ENCODE measurements at places on chromosomes 16 and 17.
A peak's percentile ranks its signal among the peaks of the same experiment; 100 is the strongest.

- DNase-seq, result no peak
These were observed 467.3 kb downstream of the PMP22 start for GRCh38 chr17:14797801-14798200.

GRCh38 chr16:50393416-50393815, 24.6 kb upstream of the BRD7 start:
- no peak for DNase-seq

GRCh38 chr16:58020628-58021521, 4.7 kb upstream of the MMP15 start:
- peak; percentile 24 for DNase-seq

GRCh38 chr16:24573141-24573540, 33.8 kb downstream of the RBBP6 start:
- no peak for DNase-seq

DNA sequence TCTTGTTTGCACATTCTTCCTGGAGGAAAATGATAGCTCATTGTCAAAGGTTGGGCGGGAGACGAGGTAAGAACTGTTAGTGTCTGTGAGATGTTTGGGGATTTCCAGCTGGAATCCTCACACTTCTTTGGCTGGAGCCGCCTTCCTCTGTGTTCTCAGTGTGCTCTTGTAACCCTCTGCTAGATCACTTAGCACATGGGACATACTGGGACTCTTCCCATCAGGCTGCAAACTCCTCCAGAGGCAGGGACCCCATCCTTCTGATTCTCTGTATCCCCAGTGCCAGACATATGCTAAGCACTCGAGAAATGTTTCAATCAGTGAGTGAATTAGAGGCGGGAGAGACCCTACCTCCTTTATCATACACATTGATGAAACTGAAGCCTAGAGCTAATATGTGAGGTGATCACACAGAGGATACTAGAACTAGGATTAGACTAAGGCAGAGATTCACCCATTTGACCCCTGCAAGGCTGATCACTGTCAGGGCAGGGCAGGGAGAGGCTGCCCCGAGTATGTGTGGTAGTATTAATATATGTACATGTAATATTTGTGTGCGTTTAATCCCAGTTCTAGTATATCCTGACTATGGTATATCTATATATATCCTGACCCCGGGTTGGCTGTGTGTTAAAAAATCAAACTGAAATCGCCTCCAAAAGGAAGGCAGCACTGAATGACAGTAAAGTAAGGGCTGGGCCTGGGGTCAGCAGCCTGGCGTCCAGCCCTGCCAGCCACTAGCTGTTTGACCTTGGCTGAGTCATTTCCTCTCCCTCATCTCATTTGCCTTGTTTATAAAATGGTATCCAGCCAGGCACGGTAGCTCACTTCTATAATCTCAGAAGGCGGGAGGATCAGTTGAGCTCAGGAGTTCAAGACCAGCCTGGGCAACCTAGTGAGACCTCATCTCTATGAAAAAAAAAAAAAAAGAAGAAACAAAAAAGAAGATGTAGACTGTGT, 75.5 kb upstream of the TBX2 start:
- no peak for DNase-seq
